Epithelial cell of prostate (primary cell): ENCODE measurements at places on chromosomes 12 and 14.

- peak; percentile 3 for DNase-seq
Measured at GRCh38 chr12:14317362-14318146, 47.9 kb upstream of the ATF7IP start.

GRCh38 chr14:105385698-105386365, 12.5 kb upstream of the TEX22 start:
- DNase-seq = no peak

DNA sequence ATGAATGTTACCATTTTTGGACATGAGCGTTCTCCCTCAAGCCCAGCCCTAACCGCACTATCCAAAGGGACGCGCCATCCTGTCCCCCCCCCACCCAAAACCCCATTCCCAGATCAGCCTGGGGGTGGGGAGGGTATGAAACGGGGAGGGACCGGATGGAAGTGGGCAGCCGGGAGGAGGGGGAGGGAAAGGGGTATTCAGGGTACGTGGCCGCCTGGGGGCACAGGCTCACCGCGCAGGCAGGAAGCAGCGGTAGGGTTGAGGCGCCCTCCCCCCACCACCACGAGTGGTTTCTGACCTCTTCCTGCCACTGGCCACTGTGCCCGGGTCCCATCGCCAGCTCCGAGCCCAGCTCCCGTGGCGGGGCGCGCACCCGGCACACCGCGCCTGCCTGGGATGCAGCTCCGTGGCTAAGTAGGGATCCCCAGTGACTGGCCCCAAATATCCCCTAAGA, 1.4 kb downstream of the ACTN1 start:
- no peak for DNase-seq

DNA sequence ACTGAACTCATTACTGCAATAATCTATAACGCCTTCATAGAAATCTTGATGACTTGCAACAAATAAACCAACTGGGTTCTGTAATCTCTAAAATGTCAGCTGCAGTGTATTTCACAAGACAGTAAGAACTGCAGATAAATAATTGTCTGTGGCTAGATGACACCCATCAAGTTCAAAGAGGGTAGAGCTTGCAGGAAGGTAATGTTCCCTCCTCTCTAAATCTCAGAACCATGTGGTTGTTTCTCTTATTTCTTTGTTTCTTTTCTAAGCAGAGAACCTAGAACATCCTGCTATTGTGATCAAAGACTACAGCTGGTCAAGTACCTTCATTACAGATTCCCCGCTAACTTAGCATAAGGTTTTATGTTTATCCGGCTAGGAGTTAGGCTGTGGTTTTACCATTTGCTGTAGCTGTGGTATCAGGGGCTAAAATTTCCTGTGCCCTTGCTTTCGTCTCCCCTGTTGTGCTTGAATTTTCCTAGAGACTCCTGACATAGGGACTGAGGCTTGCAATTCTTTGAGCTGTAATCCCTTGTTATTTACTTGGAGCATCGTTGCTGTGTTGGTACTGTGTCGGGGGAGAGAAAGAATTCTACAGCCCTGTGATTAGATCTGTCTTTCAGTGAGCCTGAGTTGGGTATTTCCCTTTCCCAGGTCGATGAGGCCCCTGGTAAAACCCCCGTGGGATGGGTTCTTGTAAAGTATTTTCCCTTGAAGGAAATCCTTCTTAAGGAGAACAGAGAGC, 253.1 kb upstream of the BTG1 start:
- DNase-seq = no peak

GRCh38 chr14:73895939-73896338, 9.3 kb downstream of the ZNF410 start:
- no peak for DNase-seq

DNA sequence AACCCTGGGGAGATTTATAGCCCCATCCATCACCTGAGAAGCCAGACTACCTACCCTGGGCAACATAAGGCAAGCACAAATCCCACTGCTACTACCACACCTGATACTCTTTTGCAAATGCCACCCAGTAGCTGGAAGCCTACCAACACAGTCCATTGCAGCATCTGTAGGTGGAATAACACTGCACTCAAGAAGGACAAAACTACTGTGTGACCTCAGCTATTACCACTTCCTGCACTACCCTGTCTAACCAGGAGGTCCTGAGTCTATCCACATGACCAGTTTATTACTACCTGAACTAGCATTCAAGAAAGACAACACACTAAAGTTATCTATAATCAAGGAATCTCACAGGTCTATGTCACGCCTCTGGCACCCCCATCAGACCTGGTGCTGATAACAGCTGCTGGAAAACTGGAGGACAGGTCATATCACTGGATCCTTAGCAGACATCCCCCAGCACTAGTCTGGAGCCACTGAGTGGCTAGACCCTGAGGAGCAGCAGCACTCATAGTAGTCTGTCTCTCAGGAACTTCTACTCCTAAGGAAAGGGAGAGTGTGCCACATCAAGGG, 2.9 kb upstream of the CLEC1A start:
- no peak for DNase-seq

DNA sequence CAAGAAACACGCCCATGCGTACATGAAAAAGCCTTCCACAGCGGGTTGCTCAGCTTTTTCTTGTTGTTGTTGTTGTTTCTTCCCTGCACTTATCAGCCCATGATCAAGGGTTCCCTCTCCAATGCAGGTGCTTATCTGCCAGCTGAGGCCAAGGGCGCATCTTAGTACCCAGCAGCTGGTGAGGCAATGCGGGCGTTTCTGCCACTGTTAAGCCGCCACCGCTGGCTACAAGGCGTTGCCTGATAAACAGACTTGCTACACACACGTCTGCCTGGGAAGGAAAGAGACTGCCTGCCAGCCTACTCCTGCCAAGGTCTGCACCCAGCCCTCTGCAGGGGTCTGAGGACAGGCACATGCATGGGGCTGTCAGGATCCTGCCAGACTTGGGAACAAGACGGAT, 345.9 kb downstream of the BCL11B start:
- DNase-seq = no peak

DNA sequence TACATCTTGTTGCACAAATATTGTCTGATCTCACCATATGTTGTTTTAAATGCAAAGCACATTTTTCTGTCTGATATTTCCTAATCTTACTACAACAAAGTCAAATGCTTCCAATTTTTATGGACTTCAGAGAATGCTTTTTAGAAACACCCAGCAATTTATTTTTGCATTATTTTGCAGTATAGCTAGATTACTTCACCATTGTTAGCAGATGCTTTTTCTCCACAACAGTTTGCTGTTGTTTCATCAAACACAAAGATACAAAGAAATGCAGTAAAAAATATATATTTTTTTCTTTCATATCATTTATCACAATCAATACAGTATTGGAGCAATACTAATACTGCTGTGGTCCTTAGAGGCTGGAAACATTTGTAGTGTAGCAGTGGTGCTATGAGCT, 674.4 kb downstream of the TMTC2 start:
- no peak for DNase-seq

DNA sequence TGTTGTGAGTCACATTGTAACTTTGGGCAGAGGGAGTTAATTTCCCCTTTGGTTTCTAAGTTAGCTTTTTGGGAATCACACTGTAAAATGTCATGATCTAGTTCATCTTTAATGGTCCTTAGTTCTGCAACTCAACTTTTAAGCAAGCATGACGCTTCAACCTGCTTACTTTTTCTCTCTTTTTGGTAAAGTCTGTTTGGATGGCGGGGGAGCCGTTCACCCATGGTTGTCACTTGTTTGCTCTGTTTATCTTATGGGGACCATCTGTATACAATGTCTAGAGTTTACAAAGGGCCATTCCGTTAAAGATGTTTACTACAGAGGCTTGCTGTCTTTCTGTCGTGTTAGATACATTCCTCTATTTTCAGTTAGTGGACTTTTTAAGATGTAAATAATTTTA, 172.0 kb downstream of the SRGAP1 start:
- no peak for DNase-seq

- no peak for DNase-seq
Measured at GRCh38 chr12:104469523-104469922, 12.8 kb downstream of the CHST11 start.

GRCh38 chr12:14871247-14871646, 14.4 kb downstream of the MGP start:
- DNase-seq = no peak

- DNase-seq = no peak
Measured at GRCh38 chr14:102421411-102422057, 58.8 kb downstream of the TECPR2 start.

GRCh38 chr14:95835121-95835730, 41.4 kb upstream of the TUNAR start:
- no peak for DNase-seq

DNA sequence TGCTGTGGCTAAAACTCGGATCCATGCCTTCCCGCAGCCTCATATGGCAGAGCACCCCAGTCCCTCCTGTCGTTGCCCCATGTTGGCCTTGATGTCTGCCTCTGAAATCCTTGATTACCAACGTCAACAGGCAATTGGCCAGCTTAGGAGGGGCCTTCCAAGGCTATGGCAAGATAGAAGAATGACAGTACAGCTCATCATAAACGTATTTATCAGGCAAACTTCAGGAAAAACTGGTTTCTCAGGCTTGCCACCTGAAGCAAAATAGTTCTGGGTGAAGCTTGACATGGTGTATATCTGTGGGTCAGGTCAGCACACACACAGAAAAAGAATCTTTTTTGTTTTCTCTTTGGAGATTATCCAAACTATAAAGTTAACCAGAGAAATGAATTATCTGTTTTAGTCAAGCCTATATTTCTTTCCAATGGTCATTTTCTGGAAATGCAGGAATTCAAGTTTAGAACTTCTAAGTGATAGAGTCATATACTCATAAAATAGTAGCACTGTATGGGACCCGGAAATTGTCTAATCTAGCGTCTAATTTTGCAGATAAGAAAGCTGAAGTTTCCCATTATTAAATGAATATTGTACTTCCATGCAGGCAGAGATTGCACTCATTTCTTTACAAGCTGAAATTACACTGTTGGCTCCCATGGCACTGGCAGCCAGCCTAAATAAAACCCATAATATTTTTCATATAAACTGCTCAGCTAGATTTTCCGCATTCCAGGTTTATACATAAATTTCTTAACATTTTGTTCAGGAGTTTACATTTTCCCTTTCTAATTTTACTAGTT, 24.4 kb upstream of the DUSP16 start:
- peak; percentile 62 for DNase-seq

DNA sequence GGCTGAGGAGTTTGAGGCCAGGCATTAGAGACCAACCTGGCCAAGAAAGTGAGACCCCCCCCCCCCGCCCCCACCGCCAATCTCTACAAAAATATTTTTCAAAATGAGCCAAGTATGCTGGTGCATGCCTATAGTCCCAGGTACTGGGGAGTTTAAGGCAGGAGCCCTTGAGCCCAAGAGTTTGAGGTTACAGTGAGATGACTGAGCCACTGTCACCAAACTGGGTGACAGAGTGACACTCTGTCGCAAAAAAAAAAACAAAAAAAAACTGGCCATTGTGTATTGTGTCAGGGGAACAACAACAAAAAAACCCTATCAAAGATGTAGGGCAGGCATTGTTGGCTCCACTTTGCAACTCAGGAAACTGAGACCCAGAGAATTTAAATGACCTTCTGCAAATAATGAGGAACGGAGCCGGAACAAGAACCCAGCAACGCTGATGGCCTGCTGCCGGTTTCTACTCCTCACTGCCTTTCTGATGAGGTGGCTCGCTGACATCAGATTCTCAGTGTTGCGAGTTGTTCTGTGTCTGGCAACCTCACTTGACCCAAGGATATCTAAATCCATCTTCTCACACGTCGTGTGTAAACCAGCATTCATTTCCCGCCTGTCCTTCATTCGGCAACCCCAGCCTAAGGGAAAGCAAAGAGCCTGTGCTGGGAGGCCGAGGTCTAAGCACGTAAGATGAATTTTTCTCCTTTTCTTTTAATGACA, 195.2 kb upstream of the CRY1 start:
- no peak for DNase-seq

- no peak for DNase-seq
Measured at GRCh38 chr14:29176876-29177275, 410.3 kb downstream of the FOXG1 start.

DNA sequence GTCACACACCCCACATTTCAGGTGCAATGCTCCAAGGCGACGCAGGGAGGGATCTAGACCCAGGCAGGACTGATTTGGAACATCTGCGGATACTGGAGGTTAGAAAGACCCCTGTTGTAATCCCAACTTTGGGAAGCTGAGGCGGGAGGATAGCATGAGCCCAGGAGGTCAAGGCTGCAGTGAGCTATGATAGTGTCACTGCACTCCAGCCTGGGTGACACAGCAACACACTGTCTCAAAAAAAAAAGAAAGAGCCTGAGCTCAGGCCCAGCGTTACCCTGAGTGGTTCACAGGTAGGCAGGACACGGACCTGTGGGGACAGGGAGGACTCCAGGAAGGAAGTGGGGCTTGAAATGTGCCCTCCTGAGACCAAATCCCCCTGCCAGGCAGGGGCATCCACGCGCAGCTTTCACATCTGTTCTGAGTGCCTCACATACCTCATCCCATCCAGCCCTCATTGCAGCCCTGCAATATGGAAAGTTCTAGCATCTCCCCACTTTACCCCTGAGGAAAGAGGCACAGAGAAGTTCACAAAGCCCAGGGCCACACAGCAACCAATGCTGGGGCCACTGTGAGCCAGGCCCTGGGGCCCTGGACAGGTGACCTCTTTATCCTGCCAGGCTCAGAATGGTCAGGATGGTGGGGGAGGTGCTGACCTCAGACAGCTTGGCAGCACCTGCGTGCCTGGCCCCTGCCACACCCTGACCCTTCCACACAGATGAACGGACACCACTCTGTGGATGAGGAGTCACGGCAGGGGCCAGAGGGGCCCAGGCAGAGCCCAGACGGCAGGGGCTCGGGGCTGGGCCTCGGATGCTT, 34.1 kb downstream of the CCDC85C start:
- no peak for DNase-seq

- no peak for DNase-seq
Measured at GRCh38 chr12:40203060-40203430, 21.8 kb upstream of the LRRK2 start.

DNA sequence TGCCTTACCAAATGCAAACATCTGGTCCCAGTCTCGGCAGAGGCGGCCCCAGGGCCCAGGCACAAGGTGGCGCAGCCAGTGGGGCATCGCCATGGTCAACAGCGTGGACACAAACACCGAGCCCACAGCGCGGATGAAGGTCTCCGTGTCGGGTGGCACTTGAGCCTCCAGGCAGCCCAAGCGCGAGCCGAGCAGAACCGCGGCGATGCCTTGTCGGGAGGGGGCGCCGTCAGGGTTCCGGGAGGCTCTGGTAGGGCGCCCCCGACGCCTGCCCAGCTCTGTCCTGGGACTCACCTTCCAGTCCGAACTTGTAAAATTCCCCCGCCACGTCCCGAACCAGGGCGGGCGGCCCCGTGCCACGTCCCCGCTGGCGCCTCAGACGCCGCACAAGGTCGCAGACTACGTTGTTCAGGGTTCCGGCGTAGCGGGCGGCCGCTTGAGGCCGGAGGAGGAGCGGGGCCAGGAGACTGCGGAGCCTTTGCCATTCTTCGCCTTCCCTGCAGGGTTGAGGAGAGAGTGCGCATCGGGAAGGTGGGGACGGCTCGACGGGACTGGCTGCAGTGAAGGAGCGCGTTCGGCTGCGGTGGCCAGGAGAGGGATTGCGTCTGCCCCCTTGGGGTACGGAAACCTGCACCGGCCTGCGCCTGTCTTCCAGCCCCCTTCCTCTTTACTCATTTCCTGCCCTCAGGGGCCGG, 1.7 kb downstream of the CYP27B1 start:
- DNase-seq = no peak
